ENCODE measurements at places on chromosomes 2 and 18.
A peak's percentile ranks its signal among the peaks of the same experiment; 100 is the strongest.

- H3K27ac ChIP-seq: no peak overlapping the region
- no peaks in the 10 kb centered on the region for H3K27me3 ChIP-seq
- DNase-seq: no peak
- H3K36me3 ChIP-seq: peaks cover 42% of the 10 kb centered on the region
- H3K4me1 ChIP-seq: no peaks in the 10 kb centered on the region
These were observed 74.0 kb downstream of the ESCO1 start for GRCh38 chr18:21526463-21526862.

DNA sequence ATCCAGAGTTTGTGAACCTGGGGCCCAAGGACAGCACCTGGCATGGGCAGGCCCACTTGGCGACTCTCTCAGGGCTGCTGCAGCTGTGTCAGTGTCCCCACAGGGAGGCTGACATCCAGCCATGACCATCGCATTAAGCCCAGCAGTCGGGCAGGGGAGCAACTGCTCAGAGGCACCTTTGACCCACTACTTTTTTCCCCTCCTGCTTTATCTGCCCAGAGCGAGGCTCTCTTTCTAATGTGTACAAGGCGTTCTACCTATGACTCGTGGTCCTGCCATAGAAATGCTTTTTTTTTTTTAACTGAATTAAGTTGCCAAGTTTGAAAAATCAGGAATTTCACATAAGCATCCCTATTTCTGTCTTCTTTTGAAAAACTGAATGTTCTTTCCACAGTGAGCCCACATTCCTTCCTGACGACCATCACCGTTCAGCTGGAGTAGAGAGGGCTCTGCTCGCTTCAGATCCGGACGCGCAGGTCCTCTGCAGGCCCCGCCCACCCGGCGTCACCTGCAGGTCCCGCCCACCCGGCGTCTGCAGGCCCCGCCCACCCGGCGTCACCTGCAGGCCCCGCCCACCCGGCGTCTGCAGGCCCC lies 403 bp upstream of the CLUL1 start:
- H3K36me3 ChIP-seq: no peaks in the 10 kb centered on the region
- peaks cover 34% of the 10 kb centered on the region for H3K27me3 ChIP-seq
- peak; percentile 57 for DNase-seq
- H3K4me3 ChIP-seq: no peak overlapping the region

DNA sequence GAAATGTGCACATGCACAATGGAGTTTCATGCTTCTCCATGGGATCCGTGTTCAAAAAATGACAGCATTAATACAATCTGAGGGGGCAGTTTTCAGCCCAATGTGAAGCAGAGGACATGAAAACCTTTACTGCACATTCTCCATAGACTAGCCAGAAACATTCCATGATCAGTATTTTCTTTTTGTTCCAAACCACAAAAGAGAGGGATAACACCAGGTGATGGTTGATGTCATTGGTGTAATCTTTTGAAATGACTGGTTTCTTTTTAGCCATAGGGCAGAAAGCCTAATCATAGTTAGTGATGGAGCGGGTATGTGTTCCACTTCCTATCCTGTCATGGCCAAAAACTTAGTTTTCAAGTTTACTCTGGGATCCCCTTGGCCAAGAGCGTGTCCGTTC lies 1.8 kb upstream of the KYNU start:
- DNase-seq: no peak
- no peak overlapping the region for H3K27ac ChIP-seq
- H3K4me3 ChIP-seq: no peak overlapping the region

- peak overlapping the region; percentile 93 for H3K27ac ChIP-seq
- H3K36me3 ChIP-seq: no peaks in the 10 kb centered on the region
- H3K4me1 ChIP-seq: peaks cover 33% of the 10 kb centered on the region
- peak overlapping the region; percentile 92 for H3K4me3 ChIP-seq
- DNase-seq: no peak
These were observed 756 bp upstream of the PTPN4 start for GRCh38 chr2:119758881-119759450.

DNA sequence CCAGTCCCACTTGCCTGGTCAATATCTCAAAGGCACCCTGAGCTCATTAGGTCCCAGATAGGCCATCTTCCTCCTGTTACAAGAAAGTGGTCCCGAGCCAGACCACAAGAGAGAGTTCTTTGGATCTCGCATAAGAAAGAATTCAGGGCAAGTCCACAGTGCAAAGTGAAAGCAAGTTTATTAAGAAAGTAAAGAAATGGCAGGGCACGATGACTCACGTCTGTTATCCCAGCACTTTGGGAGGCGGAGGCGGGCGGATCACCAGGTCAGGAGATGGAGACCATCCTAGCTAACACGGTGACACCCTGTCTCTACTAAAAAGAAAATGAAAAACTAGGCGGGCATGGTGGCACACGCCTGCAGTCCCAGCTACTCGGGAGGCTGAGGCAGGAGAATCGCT lies 10.8 kb upstream of the SMAD7 start:
- peaks cover 42% of the 10 kb centered on the region for H3K27me3 ChIP-seq
- no peaks in the 10 kb centered on the region for H3K36me3 ChIP-seq
- H3K4me1 ChIP-seq: peaks cover 2% of the 10 kb centered on the region
- H3K4me3 ChIP-seq: no peak overlapping the region
- H3K27ac ChIP-seq: no peak overlapping the region

DNA sequence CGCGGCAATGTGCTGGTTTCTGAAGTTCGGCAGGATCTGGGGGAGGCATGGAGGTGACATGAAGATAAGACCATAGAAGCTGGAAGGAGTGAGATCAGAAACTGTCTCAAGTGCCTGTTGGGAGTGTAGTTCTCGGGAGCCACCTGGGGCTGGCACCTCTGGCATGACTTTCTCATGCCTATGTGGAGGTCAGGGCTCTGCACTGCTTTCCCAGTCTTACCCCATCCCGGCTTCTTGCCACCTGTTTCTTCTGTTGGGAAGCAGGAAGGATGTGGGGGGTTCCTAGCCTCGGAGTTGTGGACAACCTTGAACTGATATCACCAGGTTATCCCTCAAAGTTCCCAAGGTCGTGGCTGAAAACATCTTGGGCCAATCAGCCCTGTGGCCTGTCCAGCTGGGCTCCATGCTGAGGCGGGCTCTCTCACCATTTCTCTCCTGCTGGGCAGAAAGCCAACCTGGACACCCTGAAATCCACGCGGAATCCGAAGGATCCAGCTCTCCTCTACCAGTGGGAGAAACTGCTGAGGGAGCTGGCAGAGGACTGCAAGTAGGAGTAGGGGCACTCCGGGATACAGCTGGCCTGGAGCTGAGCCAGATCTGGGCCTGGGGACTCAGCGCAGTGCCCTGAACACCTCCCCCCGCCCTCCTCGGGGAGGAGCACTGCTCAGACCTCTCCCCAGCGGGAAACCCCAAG lies 42.5 kb downstream of the FER1L5 start:
- H3K27ac ChIP-seq: no peak overlapping the region
- no peaks in the 10 kb centered on the region for H3K36me3 ChIP-seq
- no peak overlapping the region for H3K4me3 ChIP-seq
- peaks cover 4% of the 10 kb centered on the region for H3K27me3 ChIP-seq
- no peak for DNase-seq
- H3K4me1 ChIP-seq: no peaks in the 10 kb centered on the region

DNA sequence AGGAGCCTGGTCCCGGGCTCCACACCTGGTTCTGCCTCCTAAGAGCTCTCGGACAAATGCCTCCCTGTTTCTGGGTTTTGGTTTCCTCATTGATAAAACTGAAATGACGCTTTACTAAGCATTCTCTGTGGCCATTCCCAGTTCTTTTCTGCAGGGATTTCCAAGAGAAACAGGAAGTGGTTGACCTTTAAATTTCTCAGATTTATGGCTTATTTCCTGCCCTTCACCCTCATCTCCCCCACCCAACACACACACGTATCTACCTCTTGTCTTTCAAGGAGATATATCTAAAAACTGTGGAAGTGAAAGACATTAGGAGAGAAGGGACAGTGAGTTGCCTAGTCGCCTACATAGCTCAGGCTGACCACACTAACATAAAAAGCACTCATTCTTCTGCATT lies 53.0 kb downstream of the PIEZO2 start:
- no peak overlapping the region for H3K27ac ChIP-seq

GRCh38 chr18:57025540-57025939 lies 121.3 kb upstream of the BOD1L2 start:
- H3K27ac ChIP-seq: no peak overlapping the region
- no peaks in the 10 kb centered on the region for H3K4me1 ChIP-seq
- peaks cover 7% of the 10 kb centered on the region for H3K36me3 ChIP-seq
- DNase-seq: no peak
- no peak overlapping the region for H3K4me3 ChIP-seq
- no peaks in the 10 kb centered on the region for H3K27me3 ChIP-seq

- H3K4me1 ChIP-seq: peaks cover 53% of the 10 kb centered on the region
- H3K27ac ChIP-seq: peak overlapping the region; percentile 38
- H3K27me3 ChIP-seq: no peaks in the 10 kb centered on the region
- H3K4me3 ChIP-seq: no peak overlapping the region
These were observed 15.3 kb downstream of the DNMT3A start for GRCh38 chr2:25326326-25327013.

GRCh38 chr2:236643480-236643879 lies 73.9 kb downstream of the ACKR3 start:
- H3K36me3 ChIP-seq: no peaks in the 10 kb centered on the region
- H3K27me3 ChIP-seq: peaks cover 6% of the 10 kb centered on the region
- H3K4me3 ChIP-seq: no peak overlapping the region
- H3K4me1 ChIP-seq: no peaks in the 10 kb centered on the region

DNA sequence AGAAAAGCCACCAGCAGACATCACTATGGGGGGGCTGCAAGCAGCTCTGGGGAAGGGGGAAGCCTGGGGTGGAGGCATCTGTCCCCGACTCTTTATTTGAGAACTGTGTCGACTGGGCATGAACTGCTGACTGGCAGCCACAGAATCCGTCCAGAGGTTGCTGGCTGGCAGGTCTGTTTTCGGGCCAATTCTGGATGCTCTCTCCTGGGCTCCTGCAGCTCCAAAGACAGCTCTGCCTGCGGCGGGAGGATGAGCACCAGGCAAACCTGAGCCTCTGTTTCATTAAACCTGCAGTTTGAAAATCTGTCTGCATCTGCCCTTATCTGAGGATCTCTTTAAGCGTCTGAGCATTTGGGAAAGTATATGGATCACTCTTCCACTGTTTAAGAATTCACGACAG lies 34.4 kb upstream of the RPL31 start:
- no peaks in the 10 kb centered on the region for H3K27me3 ChIP-seq
- H3K4me1 ChIP-seq: peaks cover 2% of the 10 kb centered on the region
- no peak overlapping the region for H3K4me3 ChIP-seq
- no peak overlapping the region for H3K27ac ChIP-seq
- no peak for DNase-seq

DNA sequence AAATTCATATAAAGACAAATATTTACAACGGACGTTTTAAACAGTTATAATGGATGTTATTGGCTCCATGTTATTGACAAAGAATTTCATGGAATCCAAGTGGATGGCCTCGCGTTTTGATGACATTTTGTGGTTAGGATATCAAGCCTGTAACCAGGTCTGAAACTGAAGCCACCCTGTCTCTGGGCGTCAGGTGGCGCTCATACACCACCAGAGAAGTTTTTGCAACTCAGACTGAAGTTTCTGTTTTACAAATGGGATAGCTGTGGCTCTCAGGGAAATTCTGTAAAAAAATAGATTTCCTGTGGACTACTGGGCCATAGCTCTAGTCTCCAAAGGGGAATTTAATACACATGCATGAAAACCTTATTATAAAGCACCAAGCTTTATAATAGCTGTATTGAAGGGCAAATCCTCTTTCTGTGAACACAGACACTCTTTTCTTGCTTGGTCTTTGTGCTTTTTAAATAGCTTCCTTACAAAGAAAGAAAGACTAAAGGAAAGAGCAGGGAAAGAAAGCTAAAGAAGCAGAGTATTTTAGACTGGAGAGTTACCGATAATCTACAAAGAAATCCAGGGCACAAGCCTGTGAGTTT lies 86.7 kb downstream of the C18orf54 start:
- no peak overlapping the region for H3K4me3 ChIP-seq
- H3K27me3 ChIP-seq: peaks cover 16% of the 10 kb centered on the region
- no peaks in the 10 kb centered on the region for H3K4me1 ChIP-seq
- no peaks in the 10 kb centered on the region for H3K36me3 ChIP-seq
- no peak overlapping the region for H3K27ac ChIP-seq

GRCh38 chr2:37776487-37776886 lies 105.0 kb upstream of the CDC42EP3 start:
- no peaks in the 10 kb centered on the region for H3K4me1 ChIP-seq
- no peak overlapping the region for H3K4me3 ChIP-seq

- DNase-seq: no peak
- H3K4me3 ChIP-seq: peak overlapping the region; percentile 3
- H3K27me3 ChIP-seq: no peaks in the 10 kb centered on the region
- H3K36me3 ChIP-seq: peaks cover 72% of the 10 kb centered on the region
These were observed 26.1 kb downstream of the DGUOK start for GRCh38 chr2:73952499-73953446.

DNA sequence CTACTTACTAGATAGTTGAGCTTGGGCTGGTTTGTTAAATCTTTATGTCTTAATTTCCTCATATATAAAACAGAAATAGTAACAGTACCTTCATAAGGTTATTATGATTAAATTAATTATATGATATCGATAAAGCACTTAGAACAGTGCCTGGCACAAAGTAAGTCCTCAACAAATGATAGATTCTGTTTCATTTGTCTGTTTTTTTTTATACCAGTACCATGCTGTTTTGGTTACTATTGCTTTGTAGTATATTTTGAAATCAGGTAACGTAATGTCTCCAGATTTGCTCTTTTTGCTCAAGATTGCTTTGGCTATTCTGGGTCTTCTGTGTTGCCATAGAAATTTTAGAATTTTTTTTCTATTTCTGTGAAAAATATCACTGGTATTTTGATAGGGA lies 66.3 kb downstream of the DYM start:
- no peak overlapping the region for H3K4me3 ChIP-seq
- no peak for DNase-seq
- peaks cover 16% of the 10 kb centered on the region for H3K4me1 ChIP-seq
- no peaks in the 10 kb centered on the region for H3K27me3 ChIP-seq
- H3K36me3 ChIP-seq: peaks cover 13% of the 10 kb centered on the region

GRCh38 chr2:115572746-115573145 lies 1130.3 kb downstream of the DPP10 start:
- H3K27ac ChIP-seq: no peak overlapping the region
- no peak overlapping the region for H3K4me3 ChIP-seq
- H3K27me3 ChIP-seq: no peaks in the 10 kb centered on the region
- no peaks in the 10 kb centered on the region for H3K36me3 ChIP-seq
- no peaks in the 10 kb centered on the region for H3K4me1 ChIP-seq

- H3K4me1 ChIP-seq: no peaks in the 10 kb centered on the region
- H3K27ac ChIP-seq: no peak overlapping the region
- no peak for DNase-seq
- no peaks in the 10 kb centered on the region for H3K27me3 ChIP-seq
- no peaks in the 10 kb centered on the region for H3K36me3 ChIP-seq
These were observed 201.1 kb downstream of the ZNF804A start for GRCh38 chr2:184799379-184799778.

- no peaks in the 10 kb centered on the region for H3K27me3 ChIP-seq
- no peak overlapping the region for H3K27ac ChIP-seq
- H3K36me3 ChIP-seq: no peaks in the 10 kb centered on the region
- DNase-seq: no peak
These were observed 228.0 kb upstream of the RND3 start for GRCh38 chr2:150715501-150715900.

GRCh38 chr2:154446324-154446723 lies 252.2 kb upstream of the KCNJ3 start:
- DNase-seq: no peak
- no peaks in the 10 kb centered on the region for H3K4me1 ChIP-seq
- H3K36me3 ChIP-seq: no peaks in the 10 kb centered on the region
- no peak overlapping the region for H3K4me3 ChIP-seq

- no peak overlapping the region for H3K4me3 ChIP-seq
- H3K27me3 ChIP-seq: no peaks in the 10 kb centered on the region
- no peak overlapping the region for H3K27ac ChIP-seq
- no peak for DNase-seq
These were observed 414.3 kb downstream of the MEIS1 start for GRCh38 chr2:66849153-66849755.

- H3K4me1 ChIP-seq: no peaks in the 10 kb centered on the region
- no peaks in the 10 kb centered on the region for H3K27me3 ChIP-seq
- H3K27ac ChIP-seq: no peak overlapping the region
- H3K36me3 ChIP-seq: no peaks in the 10 kb centered on the region
These were observed 344.3 kb upstream of the RAB12 start for GRCh38 chr18:8264861-8265411.

Measured in activated CD4-positive, alpha-beta T cell treated with anti-CD3 and anti-CD28 coated beads, Interleukin-2, amount 10 ng/mL, durations not matched to agents 24 days and 14 days (primary cell).